ENCODE measurements at places on chromosomes 6 and 20. TPM values are rescaled to one million over a fixed set of nuclear protein-coding genes. Genes with fewer than 3 reads are reported as not detected.
A peak's percentile ranks its signal among the peaks of the same experiment; 100 is the strongest.

GRCh38 chr6:25596928-25597818, 54.8 kb upstream of the SCGN start:
- no peak for DNase-seq

DNA sequence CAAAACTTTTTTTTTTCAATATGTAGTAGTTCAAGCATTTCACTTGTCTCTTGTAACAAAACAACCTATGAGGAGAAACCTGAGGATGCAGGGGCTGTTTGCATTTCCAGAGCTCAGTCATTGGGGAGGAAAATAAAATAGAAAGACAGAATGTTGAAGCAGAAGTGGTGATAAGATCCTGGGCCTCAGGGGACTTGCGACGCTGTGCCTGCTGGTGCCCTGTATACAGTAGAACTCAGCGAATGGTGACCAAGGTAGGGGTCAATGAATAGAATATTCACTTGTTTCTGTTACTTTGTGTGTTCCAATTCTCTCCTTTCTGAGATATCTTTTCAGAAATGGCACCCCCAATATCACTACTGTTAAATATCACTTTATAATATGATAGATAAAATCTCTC, 271.6 kb downstream of the FARS2 start:
- DNase-seq = no peak

- no peak for DNase-seq
These were observed 80.8 kb upstream of the EYS start for GRCh38 chr6:65787787-65788186.

DNA sequence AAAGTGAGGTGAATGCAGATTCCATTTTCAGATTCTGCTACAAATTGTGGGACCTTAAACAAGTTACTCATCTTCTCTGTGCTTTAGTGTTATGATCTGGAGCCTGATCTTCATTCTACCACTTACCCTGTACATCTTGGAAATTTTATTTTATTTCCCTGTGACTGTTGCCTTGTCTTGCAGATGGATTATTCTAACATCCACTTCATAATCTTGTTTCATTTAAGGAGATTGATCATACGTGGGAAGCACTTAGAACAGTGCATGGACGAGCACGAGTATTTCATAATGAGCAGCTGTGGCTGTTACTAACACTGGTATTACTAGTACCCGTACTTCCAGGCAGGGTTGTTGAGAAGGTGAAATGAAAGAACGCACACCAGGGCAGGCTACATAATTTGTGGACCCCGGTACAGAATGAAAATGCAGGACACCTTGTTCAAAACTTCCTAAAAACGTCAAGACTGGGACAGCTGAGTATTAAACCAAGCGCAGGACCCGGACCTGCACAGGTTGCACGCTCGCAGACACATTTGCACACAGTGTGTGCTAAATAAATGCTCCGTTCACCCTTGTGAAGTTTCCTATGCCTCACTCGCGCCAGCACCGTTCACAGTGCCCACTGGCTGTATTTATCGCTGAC, 535 bp upstream of the CCDC170 start:
- no peak for DNase-seq

DNA sequence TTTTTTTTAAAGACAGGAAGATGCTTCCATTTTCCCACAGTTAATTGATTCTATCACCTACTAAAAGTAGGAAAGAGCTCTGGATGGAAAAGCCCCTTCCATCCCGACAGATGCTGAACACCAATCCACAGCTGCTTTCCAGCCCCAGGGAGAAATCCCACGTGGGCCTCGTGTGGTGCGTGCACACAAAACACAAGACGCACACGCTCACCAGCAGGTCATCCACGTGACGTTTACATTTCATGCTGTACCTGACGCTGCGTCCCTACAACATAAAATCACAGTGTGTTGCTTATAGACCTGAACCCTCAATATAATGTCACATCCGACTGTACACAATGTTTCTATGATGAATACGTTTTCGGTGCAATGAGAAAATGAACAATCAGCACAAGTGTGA, 50.2 kb upstream of the DACT2 start:
- DNase-seq = no peak

DNA sequence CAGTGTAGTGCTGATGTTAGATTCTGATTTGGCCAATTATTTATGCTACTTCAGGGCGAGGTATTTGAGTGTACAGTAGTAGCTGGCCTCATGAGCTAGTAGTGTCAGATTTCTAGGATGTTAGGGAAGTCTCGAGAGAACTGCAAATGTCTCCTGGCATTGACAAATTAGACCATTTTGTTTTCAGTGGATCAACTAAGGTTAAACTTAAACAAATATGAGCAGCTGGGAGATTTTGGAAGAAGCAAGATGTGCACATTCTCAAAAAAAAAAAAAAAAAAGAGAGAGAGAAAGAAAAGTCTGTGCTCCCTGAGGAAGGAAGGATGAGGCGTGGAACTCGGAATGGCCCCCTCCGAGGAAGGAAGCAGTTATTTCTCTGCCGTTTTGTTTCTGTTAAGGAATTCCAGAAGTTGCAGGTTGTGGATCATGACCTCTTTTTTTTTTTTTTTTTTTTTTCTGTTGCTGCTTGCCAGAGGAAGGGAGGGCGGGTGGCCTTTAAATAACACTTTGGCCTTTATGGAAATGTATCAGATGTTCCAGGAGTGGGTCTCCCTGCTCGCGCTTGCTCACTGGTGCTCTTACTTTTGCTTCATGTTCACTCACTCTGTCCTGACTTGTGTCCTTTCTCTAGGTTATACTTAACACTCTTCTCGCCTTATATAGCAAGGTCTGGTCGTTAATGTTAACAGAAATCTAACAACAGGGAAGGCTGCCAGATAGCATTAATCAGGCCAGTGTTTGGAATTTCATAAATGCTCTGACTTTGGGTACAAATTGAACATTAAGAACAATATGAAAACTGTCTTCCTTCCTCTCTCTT, 124.4 kb downstream of the TCP11 start:
- DNase-seq = peak; percentile 41

BNIP5 gene
- total RNA-seq = not detected

THBD gene
- total RNA-seq = 1.4 TPM

SEL1L2 gene
- not detected for total RNA-seq

C6orf132 gene
- 0.07 TPM for total RNA-seq

STK38 gene
- 17.3 TPM for total RNA-seq

JPH2 gene
- total RNA-seq = 9.9 TPM
